ENCODE measurements at places on chromosomes 5 and 9.

DNA sequence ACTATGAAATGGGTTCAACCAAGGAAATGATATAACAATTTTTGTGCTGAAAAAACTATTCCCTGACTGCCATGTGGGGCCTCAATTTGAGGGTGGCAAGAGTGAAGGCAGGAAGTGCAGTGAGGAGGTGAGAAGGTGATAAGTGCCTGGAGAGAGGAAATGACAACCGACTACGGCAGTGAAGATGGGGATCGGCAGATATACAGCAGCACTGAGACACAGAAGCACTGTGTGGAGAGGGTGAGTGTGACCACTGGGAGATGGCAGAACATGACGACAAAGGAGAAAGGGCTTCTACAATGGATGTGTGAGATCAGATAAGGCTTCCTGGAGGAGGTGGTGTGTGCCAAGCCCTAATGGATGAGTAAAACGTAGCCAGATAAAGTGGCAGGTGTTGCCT lies 271.8 kb downstream of the TRIM32 start:
- no peak for DNase-seq

DNA sequence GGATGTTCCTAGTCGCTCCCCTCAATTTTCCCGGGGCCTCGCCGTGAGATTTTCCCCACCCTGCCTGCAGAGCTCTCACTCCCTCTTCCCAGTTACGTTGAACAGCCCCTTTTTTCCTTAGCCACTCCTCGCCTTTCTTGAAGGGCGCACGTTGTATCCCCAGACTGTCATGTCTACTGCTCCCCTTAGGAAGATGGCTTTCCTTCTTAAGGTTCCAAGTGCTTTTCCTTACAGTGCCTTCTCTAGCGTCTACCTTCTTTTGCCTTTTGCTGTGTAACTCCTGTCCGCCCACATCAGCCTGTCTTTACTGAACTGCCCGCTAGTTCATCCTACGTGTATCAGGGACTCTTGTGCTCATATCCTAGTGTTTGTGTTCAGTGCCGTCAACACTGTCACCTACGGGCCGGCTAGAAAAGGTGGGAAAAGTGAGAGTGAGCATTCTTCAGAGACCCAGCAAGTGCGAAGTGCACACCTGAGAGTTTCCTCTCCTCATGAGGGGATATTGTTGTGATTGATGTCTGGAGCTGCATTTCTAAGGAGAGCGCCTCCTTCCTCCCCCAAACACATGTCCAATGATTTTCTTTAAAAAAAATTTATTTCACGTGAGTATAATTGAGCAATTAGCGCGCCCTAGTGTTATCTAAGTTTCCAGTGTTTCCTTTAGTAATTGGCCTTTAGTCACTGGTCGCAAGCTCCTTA lies 764 bp downstream of the CAMLG start:
- DNase-seq, result peak; percentile 10

DNA sequence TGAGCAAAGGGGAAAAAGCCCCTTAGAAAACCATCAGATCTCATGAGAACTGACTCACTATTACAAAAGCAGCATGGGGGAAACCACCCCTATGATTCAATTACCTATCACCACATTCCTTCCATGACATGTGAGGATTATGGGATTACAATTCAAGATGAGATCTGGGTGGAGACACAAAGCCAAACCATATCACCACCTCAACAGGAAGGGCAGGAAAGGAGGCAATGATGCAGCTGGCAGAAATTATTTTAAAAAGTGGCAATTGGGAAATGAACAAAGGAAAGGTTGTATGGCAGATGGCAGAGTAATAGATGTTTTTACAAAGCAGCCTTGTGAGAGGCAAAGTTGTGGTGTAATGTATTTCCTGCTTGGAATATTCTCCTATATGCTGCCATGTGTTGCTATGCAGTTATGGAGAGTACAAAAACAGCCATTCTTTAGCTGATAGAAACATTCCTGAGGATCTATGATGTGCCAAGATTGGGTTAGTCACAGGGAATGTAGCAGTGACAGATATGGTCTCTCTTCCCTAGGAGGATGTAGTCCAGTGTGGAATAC lies 138.8 kb downstream of the SMC2 start:
- no peak for DNase-seq

DNA sequence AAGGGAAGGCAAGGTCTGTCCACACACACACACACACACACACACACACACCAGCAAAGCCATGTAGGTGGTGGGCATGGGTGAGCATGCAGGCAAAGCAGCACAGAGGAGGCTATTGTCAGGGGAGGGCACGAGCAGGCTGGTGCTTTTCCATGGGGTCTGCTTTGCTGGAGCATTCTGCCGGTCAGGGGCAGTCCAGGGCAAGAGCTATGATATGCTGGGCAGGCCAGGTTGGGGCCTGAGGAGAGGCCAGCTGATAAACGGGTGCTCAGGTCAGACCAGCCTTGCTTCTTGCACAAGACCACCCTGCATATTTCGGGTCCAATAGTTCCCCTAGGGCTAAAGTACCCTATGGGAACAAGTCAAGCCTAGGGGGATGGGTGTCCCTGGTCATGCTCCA lies 253.9 kb upstream of the DMAC1 start:
- DNase-seq, result no peak

- no peak for DNase-seq
Observed at GRCh38 chr9:95574176-95574575, 57.4 kb upstream of the PTCH1 start.

GRCh38 chr5:172443441-172444109 lies 10.8 kb downstream of the SH3PXD2B start:
- DNase-seq, result no peak

GRCh38 chr9:35540315-35540714 lies 50.4 kb downstream of the RUSC2 start:
- DNase-seq, result no peak
